LHCN-M2 (cell line): ENCODE measurements at places on chromosomes 6 and 20.
A peak's percentile ranks its signal among the peaks of the same experiment; 100 is the strongest.

GRCh38 chr6:30037182-30037788 is 23.8 kb upstream of the POLR1H start:
- DNase-seq = peak; percentile 25

- peak; percentile 34 for DNase-seq
Observed at GRCh38 chr6:34791701-34792604, at the start of gene BLTP3A. TSS of gene BLTP3A (plus strand) at chr6:34792083. CDS start at chr6:34792251, 168 bp downstream.

DNA sequence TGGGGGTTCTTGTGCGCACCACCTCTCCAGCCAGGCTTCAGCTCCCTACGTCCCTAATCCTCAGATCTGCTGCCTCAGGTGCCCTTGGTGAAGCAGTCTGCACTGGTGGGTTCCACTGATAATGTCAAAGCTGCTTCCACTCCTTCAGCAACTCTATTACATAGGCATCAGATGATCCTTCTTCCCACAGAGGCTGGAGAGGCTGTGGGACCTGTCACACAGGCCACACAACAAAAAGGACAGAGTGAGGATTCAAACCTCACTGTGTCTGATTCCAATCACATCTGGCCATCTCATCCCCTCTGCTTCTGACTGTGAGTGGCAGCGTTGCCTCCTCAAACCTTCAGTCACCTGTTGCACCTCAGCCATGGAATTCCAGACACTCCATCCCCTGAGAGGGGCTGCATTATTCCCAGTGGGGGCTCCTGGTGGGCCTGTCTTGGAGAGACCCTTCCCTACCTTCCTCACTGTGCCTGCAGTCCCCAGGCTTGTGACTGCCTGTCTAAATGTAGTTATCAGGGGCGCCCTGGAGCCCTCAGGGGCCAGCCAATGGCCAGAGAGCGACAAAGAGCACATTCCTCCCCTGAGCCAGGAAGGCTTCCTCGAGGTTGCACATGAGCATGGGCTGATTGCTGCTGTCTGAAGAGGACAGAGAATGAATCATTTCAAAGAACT is 211.4 kb upstream of the ECI2 start:
- no peak for DNase-seq

DNA sequence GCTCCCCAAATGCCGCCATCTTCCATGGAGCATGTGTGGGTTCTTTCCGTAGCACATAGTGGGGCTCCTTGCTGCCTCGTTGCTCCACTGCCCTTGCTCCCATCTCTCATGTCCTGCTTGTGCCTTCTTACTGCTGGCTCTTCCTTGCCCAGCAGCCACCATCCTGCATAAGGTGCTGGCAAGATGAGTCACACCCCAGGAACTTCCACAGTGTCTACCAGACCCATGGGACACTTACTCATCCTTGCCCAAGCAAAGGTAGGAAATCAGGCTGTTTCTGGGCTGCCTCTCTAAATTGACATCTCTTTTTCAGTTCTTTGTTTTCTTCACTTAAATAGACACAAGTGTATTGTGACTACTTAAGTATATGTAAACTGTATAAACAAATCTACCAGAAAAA is 39.4 kb upstream of the RGS17 start:
- DNase-seq = peak; percentile 86

DNA sequence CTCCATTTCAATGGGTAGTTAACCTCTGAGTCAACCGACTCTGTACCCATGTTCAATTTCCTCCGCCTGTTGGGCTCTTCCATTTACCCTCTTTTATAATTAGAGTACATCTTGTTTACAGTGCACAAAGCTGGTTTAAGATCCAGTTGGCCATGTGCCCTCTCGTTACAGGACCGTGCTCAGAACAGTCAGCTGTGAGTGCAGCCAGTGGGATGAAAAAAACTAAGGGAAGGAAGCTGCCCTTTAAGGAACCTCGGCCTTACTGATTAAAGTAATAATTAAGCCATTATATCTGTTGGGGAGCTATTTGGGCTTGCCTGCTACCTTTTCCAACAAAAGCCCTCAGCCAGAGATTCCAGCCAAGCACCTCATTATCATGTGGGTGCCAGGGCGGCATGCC is 68.8 kb downstream of the TMEM170B start:
- DNase-seq = no peak

- peak; percentile 26 for DNase-seq
Observed at GRCh38 chr6:53483423-53484353, 61.2 kb downstream of the GCLC start.

- DNase-seq = no peak
Observed at GRCh38 chr6:30542404-30542725, 13.9 kb downstream of the GNL1 start.
